NCI-H2107 (cell line): ENCODE measurements at places on chromosomes 4 and X.

DNA sequence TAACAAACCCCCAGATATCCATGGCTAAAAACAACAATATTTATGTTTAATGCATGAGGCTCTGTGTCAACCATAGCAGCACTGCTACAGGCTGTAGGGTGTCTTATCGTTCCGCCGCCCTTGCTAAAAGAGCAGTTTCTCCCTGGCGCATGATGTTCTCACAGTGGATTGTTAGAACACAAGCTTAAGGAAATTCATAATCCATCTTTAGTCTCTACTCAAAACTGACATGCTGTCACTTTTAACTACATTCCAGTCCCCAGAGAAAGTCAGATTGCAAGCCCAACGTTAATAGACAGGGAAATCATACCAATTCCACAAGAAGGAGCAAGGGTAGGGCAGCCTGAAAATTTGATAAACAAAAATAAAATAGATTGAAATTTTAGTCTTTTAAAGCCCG is 1960.8 kb downstream of the PCDH7 start:
- no peak for DNase-seq

DNA sequence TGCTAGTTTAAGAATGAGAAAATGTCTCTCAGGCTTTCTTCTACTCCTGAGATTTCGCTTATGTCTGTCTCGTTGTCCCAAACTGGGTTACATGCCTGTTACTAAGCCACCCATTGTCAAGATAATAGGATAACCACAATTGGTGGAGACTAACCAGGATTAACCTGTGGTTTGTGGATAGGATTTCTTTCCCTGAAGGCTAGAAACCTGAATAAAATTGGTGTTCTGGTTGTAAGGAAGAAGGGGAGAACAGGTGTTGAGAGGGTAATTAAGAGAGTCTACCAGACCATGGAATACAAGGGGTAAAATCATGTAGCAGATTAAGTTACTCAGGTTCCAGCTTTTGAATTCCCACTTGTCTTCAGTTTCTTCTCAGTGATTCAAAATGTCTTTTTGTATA is 225.4 kb downstream of the CPE start:
- DNase-seq: no peak

- no peak for DNase-seq
Measured at GRCh38 chrX:150227321-150227860, 135.7 kb upstream of the MAMLD1 start.

- no peak for DNase-seq
Measured at GRCh38 chr4:185950891-185951290, 118.1 kb upstream of the TLR3 start.

DNA sequence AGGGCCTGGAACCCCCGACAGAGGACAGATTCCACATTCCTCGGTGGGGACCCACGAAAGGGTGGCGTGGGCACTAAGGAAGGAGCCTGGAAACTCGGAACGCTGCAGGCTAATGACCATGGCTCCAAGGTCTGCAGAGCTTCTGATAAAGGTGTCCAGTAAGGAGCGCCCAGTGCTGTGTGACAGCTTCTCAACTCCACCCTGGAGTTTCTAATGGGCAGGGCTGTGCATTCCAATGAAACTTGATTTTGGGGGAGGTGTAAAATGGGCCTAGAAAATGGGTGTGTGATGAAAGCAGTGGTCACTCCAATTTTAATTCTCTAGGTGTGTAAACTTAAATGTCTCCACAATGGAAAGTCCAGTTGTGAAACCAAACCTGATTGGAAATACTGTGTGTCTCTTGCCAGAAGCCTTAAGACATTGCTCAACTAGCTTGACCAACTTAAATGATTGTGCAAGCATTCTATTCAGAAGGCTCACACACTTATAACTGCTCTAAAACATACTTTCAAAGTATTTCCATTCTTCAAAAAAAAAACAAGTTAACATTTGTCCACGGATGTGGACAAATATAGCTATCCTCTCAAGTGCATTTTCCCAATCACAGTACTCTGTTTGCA is 52.1 kb downstream of the XAGE2 start:
- no peak for DNase-seq

- DNase-seq: no peak
Measured at GRCh38 chr4:164251257-164251656, 502.7 kb upstream of the SMIM31 start.
